ENCODE measurements at places on chromosomes 3 and 15. TPM values are rescaled to one million over a fixed set of nuclear protein-coding genes. Genes with fewer than 3 reads are reported as not detected.

GRCh38 chr3:37671926-37672325, 189.8 kb upstream of the CTDSPL start:
- no peaks in the 10 kb centered on the region for H3K27me3 ChIP-seq
- H3K27ac ChIP-seq: no peak overlapping the region
- no peaks in the 10 kb centered on the region for H3K4me1 ChIP-seq

DNA sequence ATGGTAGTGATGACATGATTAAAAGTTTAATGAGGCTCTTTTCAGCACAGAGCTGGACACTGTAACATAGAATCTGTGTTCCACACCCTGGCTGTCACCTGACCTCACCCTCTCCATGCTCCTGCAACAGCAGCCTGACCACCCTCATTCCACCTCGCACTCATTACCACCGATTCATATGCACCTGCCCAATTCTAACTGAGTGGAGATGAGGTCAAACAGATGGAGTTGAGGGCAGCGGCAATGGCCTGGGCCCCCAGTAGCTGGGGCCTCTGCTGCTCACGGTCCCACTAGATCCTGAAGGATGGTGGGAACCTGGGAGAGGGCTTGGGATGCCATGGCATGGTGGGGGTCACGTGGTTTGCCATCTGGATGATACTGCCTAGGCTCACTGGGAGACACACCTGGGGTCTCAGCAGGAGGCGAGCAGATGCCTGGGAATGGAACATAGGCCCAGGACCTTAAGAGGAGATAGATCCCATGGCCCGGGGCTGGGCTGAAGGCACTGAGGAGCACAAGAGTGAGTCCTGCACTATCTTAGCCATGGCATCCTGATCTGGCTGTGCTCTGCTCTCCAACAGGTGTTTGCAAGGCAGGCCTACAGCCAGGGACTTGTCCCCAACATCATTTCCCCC, 1.3 kb downstream of the SCN5A start:
- peaks cover 51% of the 10 kb centered on the region for H3K27me3 ChIP-seq
- no peak overlapping the region for H3K27ac ChIP-seq
- peaks cover 13% of the 10 kb centered on the region for H3K4me1 ChIP-seq
- H3K36me3 ChIP-seq: no peaks in the 10 kb centered on the region
- H3K4me3 ChIP-seq: no peak overlapping the region
- no peak for DNase-seq

SLC6A20 gene
- polyA plus RNA-seq: not detected

DNA sequence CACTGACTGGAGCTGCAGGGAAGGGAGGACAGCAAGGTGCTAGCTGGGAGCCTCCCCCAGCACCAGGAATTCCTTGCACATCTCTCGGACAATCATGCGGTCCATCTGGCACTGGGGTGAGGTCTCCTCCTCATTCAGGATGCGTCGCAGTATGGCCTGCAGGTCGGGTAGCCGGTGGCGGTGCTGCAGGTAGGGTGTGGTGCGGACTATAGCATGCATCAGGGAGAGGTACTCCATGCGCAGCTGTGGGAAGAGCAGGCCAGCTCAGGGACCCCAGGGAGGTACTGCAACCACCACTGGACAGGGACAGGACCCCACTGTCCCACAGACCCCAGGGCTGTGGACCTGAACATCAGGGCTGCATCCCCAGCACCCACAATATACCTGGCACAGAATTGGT, 11.2 kb downstream of the NCKIPSD start:
- H3K36me3 ChIP-seq: no peaks in the 10 kb centered on the region
- no peak overlapping the region for H3K4me3 ChIP-seq

VILL gene
- 46.4 TPM for polyA plus RNA-seq

DNA sequence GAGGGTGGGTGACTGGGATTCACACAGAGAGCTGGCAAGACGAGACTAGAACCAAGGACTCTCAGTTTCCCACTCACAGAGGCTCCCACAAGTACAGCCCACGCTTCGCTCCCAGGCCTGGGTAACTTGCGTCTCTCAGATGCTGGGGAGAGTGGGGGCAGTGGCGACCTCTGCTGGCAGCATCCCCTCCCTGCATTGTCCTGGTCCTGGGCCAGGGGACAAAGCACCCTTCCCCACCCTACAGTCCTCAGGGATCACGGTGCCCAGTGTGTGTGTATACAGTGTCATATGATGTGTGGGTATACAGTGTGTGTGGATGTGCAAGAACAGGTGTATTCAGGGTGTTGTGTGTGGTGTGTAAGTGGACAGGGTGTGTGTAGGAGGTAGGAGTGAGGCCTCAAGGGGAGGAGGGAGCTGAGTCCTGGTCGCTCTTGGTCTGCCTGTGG, 12.8 kb downstream of the VILL start:
- H3K4me1 ChIP-seq: peaks cover 3% of the 10 kb centered on the region
- H3K27ac ChIP-seq: no peak overlapping the region
- H3K36me3 ChIP-seq: peaks cover 28% of the 10 kb centered on the region
- DNase-seq: peak; percentile 64
- no peak overlapping the region for H3K4me3 ChIP-seq
